Fibroblast of lung (primary cell): ENCODE measurements at places on chromosomes 1 and 21. TPM values are rescaled to one million over a fixed set of nuclear protein-coding genes. Genes with fewer than 3 reads are reported as not detected.

DNA sequence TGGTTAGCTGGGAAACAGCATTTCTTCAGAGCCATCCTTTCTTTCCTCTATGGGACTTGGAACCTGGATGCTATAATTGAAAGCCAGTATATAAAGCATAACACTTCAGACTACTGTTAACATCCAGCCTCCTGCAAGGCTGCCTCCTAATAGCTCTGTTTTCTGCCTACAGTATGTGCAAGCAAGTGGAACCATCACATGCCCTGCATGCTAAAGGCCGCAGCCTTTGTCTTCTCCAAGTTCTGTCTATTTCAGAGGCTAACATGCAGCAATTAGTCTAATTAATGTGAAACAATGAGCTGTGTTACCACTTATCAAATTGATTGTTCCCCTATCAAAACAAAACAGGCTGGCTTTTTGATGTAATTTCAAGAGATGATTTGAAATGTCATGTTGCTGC lies 82.7 kb upstream of the ESRRG start:
- H3K27ac ChIP-seq, result no peak overlapping the region
- no peaks in the 10 kb centered on the region for H3K27me3 ChIP-seq
- H3K4me3 ChIP-seq, result no peak overlapping the region
- H3K4me1 ChIP-seq, result no peaks in the 10 kb centered on the region
- H3K36me3 ChIP-seq, result no peaks in the 10 kb centered on the region
- no peak for DNase-seq

GRCh38 chr1:200524092-200524491 lies 96.5 kb downstream of the KIF14 start:
- H3K4me1 ChIP-seq, result no peaks in the 10 kb centered on the region
- no peaks in the 10 kb centered on the region for H3K36me3 ChIP-seq
- H3K27ac ChIP-seq, result no peak overlapping the region
- no peak overlapping the region for H3K4me3 ChIP-seq
- H3K27me3 ChIP-seq, result no peaks in the 10 kb centered on the region

DNA sequence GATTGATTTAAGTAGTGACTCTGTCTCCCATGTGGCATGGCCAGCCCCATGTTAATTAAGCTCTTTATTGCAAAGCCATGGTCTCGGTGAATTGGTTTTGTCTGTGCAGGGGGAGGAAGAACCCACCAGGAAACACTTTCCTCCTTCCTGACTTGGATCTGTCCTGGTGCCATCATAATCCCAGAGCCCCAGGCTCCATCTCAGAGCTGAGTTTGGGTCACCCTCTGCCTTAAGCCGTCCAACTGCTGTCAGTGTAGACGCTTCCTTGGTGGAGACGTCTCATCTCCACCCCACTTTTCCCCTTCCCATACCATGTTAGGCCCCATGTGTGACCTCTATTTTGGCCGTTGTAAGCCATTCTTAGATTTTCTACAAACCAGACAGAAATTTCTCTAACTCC lies 36.0 kb upstream of the COL6A2 start:
- H3K4me3 ChIP-seq, result no peak overlapping the region
- no peaks in the 10 kb centered on the region for H3K27me3 ChIP-seq
- no peak for DNase-seq
- no peaks in the 10 kb centered on the region for H3K36me3 ChIP-seq

Gene LRRN2
- total RNA-seq, result 0.26 TPM in 1 of 2 replicates, not detected in the other

DNA sequence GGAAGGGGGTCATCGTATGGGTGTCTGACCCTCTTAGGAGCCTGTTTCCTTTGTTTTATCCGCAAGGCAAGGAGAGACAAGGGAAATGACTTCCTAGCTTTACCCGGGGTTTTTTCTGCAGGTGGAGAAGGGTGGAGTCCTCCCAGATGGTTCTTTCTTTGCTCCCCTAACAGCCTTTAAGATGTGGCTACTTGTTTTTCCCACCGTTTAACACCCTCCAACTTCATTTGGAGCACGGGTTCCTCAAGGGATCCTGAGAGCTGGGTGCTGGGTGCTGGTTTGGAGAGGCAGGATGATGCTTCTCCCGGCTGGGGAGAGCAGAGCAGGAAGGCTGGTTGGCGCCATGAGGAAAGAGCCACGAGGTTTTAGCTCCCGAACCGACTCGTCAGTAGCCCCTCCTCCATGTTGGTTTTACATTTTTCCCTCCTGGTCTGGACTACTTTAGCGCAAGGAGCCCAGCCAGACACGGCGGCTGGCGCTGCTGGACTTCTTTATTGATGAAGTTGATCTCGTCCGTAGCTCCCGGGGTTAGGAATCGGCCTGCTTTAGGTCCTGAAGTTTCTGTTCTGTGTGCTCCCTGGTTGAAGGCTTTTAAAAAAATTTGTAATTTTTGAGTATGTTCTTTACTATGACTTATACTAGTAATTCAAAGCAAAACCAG lies 1.4 kb downstream of the UCK2 start:
- peak; percentile 89 for DNase-seq
- peaks cover 2% of the 10 kb centered on the region for H3K4me1 ChIP-seq
- H3K27me3 ChIP-seq, result no peaks in the 10 kb centered on the region
- H3K4me3 ChIP-seq, result peak overlapping the region; percentile 79
- no peaks in the 10 kb centered on the region for H3K36me3 ChIP-seq

DNA sequence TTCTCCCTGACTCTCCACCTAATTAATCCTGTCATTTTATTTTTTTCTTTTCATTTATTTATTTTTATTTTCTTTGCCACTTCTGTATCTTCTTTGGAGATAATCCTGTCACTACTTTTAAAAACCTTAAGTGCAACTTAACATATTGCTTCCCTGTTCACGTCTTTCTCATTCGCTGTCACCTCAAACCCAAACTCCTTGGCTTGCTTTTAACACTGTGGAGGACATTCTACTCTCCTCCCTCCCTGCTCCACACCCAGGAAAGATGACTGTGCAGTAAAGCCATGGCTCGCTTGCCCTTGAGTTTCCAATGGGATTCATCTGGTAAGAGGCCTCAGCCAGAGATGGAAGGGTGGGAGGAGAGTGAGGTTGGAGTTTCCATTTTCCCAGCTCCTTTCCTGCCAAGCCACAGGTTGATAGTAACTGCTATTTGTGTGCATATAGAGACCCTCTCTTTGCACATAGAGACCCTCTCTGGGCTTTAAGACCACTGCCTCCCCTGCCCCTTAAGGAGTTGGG lies 6.4 kb upstream of the BRWD1 start:
- no peak overlapping the region for H3K27ac ChIP-seq
- no peak for DNase-seq
- H3K4me3 ChIP-seq, result no peak overlapping the region
- H3K36me3 ChIP-seq, result no peaks in the 10 kb centered on the region
- peaks cover 9% of the 10 kb centered on the region for H3K4me1 ChIP-seq

Gene NFASC
- 16.2 and 16.5 TPM in 2 replicates for total RNA-seq

DNA sequence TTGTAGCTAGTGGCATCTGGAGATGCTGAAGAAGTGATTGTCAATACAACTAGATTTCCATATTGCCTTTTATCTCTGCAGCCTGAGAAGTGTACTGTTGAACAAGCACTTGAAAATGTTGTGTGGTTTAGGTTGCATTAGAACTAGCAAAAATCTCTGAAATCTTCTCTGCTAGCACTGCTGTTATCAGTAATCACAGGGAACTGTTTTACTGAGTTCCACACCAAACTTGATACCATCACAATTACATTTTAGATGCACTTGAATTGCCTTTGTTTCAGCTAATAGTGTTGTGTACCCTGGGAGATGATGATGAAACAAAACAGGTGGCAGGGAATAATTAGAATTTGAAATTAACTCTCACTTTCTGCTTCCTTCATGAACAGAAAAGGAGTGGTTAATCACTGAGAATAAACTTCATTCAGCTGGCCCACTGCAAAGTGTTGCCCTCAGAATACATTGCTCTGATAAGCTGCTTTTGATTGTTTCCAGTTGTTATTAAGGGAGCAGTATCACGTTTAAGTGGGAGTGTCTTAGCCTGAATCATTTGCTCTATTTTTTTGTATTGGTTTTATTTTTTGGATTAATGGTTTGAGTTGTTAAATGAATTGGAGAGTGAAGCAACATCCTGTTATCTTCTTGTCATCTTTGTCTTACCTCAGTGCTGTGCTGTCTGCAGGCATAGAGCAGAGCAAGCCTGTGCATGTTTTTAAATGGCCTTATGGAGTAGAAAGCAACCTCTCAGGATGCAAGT lies 13.0 kb downstream of the FAM20B start:
- H3K27me3 ChIP-seq, result no peaks in the 10 kb centered on the region
- H3K4me1 ChIP-seq, result peaks cover 26% of the 10 kb centered on the region
- DNase-seq, result no peak
- no peak overlapping the region for H3K4me3 ChIP-seq

GRCh38 chr21:45109831-45110492 lies 35.6 kb downstream of the ADARB1 start:
- no peaks in the 10 kb centered on the region for H3K27me3 ChIP-seq
- H3K36me3 ChIP-seq, result no peaks in the 10 kb centered on the region
- peak; percentile 29 for DNase-seq
